Left cardiac atrium (tissue), 4 donors: ENCODE measurements at places on chromosomes 11 and 22. TPM values are rescaled to one million over a fixed set of nuclear protein-coding genes. Genes with fewer than 3 reads are reported as not detected.

- no peak for DNase-seq
These were observed 545.0 kb downstream of the ETS1 start for GRCh38 chr11:128042290-128042751.

GRCh38 chr22:31983911-31984656 lies 39.7 kb downstream of the YWHAH start:
- no peak for DNase-seq

The CYP2D6 gene
- 0.31 TPM for total RNA-seq

The OR4P4 gene
- not detected for total RNA-seq

DNA sequence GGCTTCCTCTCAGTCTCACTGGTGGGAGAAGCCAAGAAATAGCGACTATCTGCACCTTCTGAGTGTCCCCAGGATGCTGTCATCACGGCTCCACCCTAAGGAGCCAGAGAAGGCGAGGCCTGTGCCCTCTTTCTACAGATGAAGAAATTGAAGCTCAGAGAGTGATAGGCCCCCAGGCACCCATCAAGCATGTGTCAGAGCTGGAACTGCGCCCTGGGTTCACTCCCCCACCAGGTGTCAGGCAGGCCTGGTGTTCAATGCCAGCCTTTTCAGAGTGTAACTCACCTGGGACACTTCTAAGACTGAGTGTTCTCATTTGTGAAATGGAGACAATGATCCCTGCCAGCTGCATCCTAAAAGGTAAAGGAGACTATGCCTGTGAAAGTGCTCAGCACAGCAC lies 127.3 kb upstream of the SEZ6L start:
- DNase-seq = no peak

DNA sequence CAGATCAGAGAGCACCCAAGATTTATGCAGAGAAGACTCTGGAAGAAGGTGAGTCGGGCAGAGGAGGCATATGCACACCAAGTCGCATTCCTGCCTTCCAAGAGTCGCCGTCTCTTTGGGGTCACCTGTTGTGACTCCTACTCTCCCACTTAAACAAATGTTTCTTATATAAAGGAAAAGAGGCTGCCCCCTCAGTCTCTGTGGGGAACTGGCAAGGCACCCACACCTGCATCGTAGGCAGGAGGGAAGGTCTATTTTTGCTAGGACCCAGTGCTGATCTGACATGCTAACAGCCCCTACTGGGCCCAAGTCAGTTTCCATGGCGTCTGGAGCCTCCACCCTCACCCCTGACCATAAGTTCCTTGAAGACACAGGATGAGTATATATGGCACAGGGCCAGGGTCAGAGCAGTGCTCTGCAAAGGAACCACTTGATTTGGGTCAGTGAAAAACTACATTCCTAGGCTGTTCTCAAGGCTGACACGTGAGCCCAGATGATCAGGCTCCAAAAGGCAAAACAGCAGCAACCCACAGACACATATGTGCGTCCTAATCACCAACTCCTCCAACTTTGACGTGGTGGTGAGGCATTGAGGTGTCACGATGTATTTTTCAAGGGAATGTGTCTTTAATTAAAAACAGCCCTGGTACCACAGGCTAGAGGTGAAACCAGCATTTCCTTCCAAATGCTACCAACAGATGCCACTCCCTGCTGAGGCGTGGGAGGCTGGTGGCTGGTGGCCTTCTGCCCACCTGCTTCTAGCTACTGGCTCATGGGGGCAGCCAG lies 55.6 kb upstream of the CSNK2A3 start:
- DNase-seq = no peak

The FTH1 gene
- total RNA-seq = 3,432 TPM

The MMP8 gene
- 0.37 TPM for total RNA-seq

GRCh38 chr22:31897842-31898805 lies 46.2 kb upstream of the YWHAH start:
- no peak for DNase-seq

GRCh38 chr22:38126928-38127668 lies 16.6 kb upstream of the BAIAP2L2 start:
- DNase-seq = no peak

The RIMBP3C gene
- total RNA-seq = 0.05 TPM
